ENCODE measurements at places on chromosomes 4 and X. TPM values are rescaled to one million over a fixed set of nuclear protein-coding genes. Genes with fewer than 3 reads are reported as not detected.

Gene HSFX3
- not detected for total RNA-seq

DNA sequence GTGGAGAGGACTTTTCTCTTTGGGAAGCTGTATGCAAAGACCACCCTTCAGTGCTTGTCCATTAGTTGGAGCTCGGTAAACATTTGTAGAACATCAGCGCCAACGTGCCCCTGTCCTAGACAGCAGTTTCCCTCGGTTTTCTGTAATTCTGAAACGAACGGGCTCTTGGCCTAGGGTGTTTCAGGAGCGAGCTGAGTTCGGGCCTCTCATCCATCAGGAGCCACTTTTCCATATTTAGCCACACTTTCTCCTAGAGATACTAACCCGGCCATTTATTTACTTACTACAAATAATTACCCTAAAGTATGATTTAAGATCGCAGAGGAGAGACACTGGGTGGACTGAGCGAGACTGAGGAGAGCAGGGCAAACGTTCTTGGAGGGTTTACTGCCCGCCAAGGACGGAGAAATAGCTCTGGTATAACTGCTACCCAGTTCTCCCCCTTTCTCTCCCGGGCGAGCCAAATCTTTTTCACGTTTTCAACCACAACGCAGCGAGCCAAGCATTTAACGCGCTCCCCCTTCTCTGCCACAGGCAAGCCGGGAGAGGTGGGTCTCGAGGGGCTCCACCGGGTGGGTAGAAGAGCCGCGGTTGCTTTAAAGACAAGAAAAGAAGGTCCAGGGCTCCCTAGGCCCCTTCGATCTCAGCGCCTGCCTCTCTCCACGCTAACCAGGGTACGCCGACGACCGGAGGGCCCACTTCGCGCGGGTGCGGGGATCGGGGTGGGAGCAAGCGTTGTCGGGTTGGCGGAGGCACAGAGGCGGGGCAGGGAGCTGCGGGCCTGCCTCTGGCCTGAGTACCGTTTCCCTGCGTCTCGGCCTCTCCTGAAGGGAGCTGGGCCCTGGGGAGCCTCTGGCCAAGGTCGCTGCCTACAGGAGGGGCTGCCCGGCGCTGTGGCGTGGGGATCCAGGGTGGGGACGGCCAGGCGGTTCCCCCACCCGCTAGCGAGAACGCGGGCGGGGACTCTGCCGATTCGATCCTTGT lies 10.8 kb upstream of the PITX2 start:
- no peaks in the 10 kb centered on the region for H3K36me3 ChIP-seq
- DNase-seq, result no peak
- H3K27me3 ChIP-seq, result peaks cover 78% of the 10 kb centered on the region
- H3K27ac ChIP-seq, result no peak overlapping the region
- H3K4me3 ChIP-seq, result no peak overlapping the region

DNA sequence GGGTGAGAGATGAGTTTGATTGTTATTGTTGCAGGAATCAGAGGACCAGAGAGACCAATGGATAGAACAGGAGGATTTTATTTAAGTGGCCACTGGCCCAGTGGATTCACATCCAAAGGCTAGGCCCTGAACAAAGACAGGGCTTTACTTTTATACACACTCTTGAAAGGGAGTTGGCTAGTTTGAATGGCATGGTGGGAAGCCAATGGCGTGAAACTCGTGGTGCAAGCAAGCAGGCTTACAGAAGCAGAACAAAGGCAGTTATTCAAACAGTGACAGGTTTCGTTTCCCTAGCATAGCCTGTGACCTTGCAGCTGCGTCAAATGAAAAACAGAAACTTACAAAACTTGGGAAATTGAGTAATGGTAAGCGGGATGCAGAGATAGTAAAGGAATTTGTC lies 110.2 kb upstream of the PRDX4 start:
- no peaks in the 10 kb centered on the region for H3K36me3 ChIP-seq
- peaks cover 19% of the 10 kb centered on the region for H3K27me3 ChIP-seq
- H3K27ac ChIP-seq, result no peak overlapping the region
- H3K4me1 ChIP-seq, result no peaks in the 10 kb centered on the region
- no peak for DNase-seq

- no peak overlapping the region for H3K27ac ChIP-seq
- H3K4me1 ChIP-seq, result no peaks in the 10 kb centered on the region
- H3K4me3 ChIP-seq, result no peak overlapping the region
- no peaks in the 10 kb centered on the region for H3K36me3 ChIP-seq
- DNase-seq, result no peak
These were observed 171.9 kb downstream of the NDST4 start for GRCh38 chr4:114941503-114941902.

- no peaks in the 10 kb centered on the region for H3K4me1 ChIP-seq
- H3K27ac ChIP-seq, result no peak overlapping the region
- DNase-seq, result peak; percentile 36
- no peak overlapping the region for H3K4me3 ChIP-seq
- no peaks in the 10 kb centered on the region for H3K36me3 ChIP-seq
These were observed 521.1 kb downstream of the FSTL5 start for GRCh38 chr4:161642708-161643107.

Gene UBE2D3
- 342 TPM for total RNA-seq

Gene ALB
- 0.22 TPM for total RNA-seq

Gene OTUD5
- 41.4 TPM for total RNA-seq

GRCh38 chr4:152454398-152455011 lies 81.4 kb downstream of the FBXW7 start:
- no peaks in the 10 kb centered on the region for H3K27me3 ChIP-seq
- peak; percentile 53 for DNase-seq
- H3K27ac ChIP-seq, result no peak overlapping the region
- peaks cover 18% of the 10 kb centered on the region for H3K4me1 ChIP-seq
- H3K36me3 ChIP-seq, result no peaks in the 10 kb centered on the region

DNA sequence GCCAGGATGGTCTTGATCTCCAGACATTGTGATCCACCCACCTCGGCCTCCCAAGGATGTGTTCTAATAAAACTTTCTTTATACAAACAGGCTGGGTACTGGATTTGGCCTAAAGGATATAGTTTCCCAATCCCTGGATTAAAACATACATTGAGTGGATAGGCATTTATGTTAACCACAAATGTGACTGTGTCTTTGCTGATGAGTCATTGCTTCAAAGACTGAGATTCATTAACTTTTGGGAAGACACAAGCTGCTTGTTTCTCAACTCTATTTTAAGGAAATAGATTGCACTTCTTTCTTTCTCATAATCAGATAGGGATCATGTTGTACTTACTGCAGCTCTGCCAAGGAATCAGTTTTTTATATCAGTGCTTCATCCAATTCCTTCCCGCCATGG lies 131.3 kb upstream of the AGA start:
- H3K4me3 ChIP-seq, result peak overlapping the region; percentile 32
- peak overlapping the region; percentile 60 for H3K27ac ChIP-seq
- no peaks in the 10 kb centered on the region for H3K36me3 ChIP-seq
- DNase-seq, result peak; percentile 85

- H3K4me3 ChIP-seq, result peak overlapping the region; percentile 47
- no peaks in the 10 kb centered on the region for H3K36me3 ChIP-seq
- H3K27me3 ChIP-seq, result no peaks in the 10 kb centered on the region
- peaks cover 25% of the 10 kb centered on the region for H3K4me1 ChIP-seq
These were observed 50.3 kb upstream of the ENPP6 start for GRCh38 chr4:184267673-184268583.

DNA sequence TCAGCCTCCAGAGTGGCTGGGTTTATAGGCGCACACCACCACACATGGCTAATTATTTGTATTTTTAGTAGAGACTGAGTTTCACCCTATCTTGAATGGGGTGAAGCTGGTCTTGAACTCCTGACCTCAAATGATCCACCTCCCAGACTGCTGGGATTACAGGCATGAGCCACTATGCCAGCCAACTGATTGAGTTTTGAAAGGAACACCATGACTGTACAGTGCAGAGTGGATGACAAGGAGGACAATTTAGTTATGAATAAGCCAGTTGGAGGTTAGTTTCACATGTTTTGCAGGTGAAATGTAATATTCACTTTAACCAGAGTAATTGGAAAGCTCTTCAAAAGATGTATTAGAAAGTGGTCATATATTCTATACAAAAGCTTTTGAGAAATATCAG lies 60.8 kb downstream of the PCDH18 start:
- H3K4me3 ChIP-seq, result no peak overlapping the region
- DNase-seq, result peak; percentile 38
- no peaks in the 10 kb centered on the region for H3K36me3 ChIP-seq

GRCh38 chr4:164783976-164784375 lies 30.0 kb downstream of the SMIM31 start:
- H3K27me3 ChIP-seq, result no peaks in the 10 kb centered on the region
- H3K4me3 ChIP-seq, result no peak overlapping the region
- DNase-seq, result no peak
- H3K27ac ChIP-seq, result no peak overlapping the region
- H3K4me1 ChIP-seq, result no peaks in the 10 kb centered on the region
- H3K36me3 ChIP-seq, result no peaks in the 10 kb centered on the region

Gene SLC9A7
- total RNA-seq, result 74.3 TPM
